Stimulated activated CD8-positive, alpha-beta memory T cell treated with anti-CD3 and anti-CD28 coated beads, Interleukin-4, amount 100 ng/mL, for 4 hours (primary cell): ENCODE measurements at places on chromosomes 5 and 9.

- no peak for DNase-seq
Measured at GRCh38 chr9:113692256-113692655, 183.9 kb upstream of the ZNF618 start.

DNA sequence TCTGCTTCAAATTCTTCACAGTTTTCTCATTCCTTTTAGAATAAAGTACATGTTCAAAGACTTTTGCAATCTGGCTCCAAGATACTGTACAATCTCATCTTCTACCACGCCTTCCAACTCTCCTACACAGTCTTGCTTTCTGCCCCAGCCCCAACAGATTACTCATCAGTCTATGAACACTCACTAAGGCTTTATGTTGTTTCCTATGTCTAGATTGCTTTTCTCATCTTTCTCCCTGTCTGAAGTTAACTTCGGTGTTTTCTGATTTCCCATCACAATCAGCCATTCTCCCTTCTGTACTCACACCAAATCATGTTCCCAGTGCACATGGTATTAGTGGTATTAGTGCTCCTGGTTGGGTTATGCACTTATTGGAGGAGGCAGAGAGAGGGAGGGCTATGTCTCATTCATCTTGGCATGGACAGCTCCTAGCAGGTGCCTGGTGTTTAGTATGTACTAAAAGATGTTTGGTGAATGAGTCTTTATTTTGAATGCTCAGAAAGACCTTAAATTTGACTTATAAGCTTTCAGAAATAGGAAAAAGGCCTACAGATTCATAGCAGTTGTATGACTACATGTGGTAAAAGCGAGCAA is 44.0 kb upstream of the ZNF608 start:
- no peak for DNase-seq

DNA sequence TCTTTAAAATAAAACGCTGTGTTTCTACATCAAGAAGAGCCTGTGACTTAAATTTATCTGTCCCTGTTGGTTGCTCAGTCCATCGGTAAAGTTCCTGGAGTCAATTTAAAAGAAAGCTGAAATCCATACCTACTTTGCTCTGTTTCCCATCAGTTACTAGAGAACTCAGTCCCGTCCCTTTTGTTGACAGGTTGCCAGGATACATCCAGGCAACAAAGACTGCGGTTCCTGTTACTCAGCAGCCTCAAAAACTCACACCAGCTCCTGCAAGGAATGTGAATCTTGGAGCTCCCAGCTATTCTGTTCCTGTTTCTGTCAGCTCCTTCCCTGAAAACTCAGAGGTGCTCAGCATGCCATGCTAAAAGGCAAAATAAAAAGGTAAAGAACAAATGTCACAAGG is at the start of gene ZNF474:
TSS of gene ZNF474 (plus strand) at position 241 of the 400 bp plus-strand sequence. CDS start 22,445 bp downstream, outside the sequence.
- DNase-seq = no peak

DNA sequence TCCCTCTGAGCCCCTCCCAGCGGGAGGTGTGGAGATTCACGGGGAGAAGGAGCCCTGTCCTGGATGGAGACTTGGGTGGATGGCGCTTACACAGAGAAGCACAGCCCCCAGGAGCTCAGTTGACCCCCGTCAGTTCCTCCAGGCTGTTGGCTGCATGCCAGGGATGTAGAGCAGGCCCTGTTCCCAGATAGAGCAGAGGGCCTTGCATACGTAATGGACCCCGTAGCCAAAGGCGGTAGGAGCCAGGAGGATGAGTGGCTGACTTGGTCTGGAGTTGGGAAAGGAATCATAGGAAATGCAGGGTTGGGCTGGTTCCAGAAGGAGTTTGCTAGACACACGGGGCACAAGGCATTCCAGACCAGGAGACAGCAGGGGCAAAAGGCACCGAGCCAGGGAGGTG is 2.5 kb downstream of the PMPCA start:
- DNase-seq = no peak

DNA sequence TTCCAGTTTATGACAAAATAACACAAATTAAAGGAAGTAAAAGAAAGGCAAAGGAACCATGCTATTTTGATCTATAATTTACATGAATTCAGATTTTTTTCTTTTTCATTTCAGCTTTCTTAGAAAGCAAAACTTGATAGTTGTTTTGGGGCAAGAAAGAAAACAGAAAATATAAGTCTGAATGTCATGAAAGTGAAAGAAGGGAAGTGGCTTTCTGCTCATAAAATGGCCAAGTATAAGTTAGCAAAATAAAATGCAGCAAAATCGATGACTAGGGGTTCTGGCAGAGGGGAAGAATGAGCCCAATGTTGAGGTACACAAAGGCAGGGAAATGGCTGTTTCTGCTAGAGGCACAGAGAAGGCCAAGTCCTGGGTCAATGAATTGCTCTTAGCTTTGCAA is 3.0 kb upstream of the IFNW1 start:
- DNase-seq = no peak

GRCh38 chr9:93891050-93891449 is 64.1 kb downstream of the BARX1 start:
- no peak for DNase-seq

DNA sequence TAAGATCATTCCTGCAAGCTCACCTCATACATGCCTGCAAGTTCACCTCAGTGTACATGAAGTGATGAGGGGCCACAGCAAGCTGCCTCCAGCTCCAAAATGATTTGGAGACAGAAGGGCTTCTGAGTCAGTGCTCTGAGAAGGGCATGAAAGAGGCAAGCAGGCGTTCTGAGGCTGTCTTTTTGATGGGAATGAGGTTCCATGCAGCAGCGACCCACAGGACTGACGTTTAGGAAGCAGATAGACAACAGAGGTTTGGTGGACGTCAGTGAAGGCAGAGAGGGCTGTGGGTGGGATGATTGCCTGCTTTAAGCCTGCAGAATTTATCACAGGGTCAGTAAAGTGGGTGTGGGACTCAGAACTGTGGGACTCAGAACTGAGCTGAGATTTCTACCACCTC is 8.9 kb upstream of the SMIM32 start:
- no peak for DNase-seq

DNA sequence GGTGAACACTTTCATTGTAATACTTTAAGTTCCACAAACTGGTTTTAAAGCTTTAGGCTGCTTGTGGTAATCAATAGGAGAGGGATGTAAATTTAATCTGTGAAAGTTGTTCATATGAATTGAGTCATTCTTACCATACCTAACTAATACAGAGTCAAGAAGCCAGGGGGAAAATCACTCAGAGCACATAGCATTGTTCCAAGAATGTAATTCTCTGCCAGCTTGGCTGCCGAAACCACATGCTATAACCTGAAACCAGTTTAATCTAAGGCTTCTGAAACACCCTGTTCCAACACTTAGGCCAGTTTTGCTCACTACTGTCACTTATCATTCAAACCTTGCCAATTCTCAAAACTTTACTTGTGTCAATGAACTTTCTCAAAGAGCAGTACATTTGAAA is 528.8 kb upstream of the GRAMD2B start:
- no peak for DNase-seq

- no peak for DNase-seq
Measured at GRCh38 chr5:136780518-136780917, 415.2 kb upstream of the TRPC7 start.

GRCh38 chr5:5018578-5018970 is 121.6 kb upstream of the ADAMTS16 start:
- DNase-seq = no peak

- no peak for DNase-seq
Measured at GRCh38 chr9:32886021-32886420, 102.7 kb downstream of the TMEM215 start.

DNA sequence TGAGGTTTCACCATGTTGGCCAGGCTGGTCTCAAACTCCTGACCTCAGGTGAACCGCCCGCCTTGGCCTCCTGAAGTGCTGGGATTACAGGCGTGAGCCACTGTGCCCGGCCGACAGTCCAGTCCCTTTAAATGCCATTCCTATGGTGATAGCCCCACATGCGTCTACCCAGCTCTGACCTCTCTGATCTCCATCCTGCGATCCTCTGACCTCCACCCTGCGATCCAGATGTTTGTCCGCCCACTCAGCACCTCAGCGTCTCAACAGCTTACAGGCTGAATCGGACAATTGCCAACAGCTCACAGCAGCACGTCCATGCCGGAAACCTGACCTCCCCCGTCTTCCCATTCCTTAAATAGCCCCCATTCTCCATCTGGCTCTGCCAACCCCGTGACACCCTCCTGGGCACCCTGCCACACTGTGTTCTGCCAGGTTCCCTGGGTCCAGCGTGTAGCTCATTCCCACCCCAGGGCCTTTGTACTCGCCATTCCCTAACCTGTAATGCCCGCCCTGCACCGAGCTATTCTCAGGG is 44.0 kb upstream of the RNU6ATAC start:
- DNase-seq = no peak

GRCh38 chr5:156019571-156020180 is 307.3 kb upstream of the SGCD start:
- no peak for DNase-seq

DNA sequence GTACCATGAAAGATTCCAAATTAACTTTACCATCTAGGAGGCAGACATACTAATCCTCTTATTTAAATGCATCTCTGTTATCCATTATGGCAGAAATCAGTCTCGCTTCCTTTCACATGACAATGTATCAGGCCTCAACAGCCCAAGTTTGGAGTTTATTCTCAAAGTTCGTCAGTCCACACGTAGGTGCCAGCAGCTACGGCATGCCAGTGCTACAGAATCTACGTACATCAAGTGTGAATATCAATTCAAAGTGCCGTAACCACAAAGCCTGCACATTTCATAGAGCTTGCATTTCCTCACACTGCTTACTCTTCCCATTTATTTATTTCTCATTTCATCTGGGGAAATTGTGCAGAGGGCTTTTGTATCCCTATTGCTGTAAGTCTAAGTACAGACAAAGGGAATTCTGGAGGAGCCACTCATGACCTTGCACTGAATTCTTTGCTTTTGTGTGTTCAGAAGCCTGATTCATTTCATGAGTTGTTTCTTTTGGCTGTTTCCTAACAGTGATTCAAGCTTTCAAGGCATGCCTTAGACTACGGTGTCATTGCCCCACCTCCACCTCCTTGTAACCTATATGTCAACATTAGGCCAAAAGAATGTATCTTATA is 10.0 kb downstream of the ENC1 start:
- no peak for DNase-seq

DNA sequence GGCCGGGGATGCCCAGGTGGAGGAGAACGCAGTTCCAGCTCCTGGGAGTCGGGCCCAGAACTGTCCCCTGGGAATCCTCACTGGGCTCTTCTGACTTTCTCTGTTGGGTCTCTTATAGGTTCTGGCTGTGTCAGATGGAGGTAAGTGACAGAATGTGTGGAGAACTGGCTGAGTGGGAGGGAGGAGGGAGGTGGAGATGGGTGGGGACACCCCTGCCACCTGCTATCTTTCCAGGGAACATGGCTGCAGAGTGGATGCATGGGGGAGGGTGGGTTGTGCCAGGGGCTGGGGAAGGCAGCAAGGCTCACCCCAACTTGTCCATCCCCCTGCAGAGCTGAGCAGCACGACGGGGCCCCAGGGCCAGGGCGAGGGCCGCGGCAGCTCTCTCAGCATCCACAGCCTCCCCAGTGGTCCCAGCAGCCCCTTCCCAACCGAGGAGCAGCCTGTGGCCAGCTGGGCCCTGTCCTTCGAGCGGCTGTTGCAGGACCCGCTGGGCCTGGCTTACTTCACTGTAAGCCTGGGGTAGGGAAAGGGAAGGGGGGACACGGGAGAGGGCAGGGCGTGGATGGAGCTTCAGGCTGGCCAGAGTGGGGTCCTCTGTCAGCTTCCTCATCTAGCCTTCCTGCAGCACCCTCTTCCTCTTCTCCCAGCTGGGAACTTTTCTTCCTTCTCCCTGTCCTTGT is 8.3 kb downstream of the RGS14 start:
- no peak for DNase-seq

DNA sequence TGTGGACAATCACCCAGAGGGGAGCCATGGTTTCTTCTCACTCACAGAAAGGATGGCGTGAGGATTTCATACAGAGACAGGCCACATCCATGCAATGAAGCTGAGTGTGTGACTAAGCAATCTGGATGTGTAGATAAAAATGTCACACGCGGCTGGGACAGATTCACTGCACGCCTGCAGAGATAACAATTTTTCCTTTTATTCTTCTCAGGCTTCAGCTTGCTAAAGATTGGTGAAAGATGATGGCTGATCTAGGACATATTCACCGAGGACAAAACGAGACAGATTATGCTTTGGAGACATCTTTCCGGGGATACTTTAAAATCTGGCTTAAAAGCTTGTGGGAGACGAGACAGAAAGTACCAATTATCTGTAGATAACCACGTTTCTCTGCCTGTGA is 313.9 kb upstream of the TRPC7 start:
- no peak for DNase-seq

DNA sequence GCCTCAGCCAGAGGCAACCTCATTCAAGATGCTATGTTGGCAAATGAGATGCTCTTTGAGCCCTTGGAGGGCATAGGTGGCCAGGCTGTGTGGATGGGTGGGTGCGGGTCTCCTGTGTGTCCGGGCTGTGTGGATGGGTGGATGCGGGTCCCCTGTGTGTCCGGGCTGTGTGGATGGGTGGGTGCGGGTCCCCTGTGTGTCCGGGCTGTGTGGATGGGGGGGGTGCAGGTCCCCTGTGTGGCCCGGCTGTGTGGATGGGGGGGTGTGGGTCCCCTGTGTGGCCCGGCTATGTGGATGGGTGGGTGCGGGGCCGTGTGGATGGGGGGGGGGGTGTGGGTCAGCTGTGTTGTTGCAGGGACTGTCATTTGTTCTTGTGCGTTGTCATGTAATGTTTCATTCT is 136.6 kb upstream of the COL5A1 start:
- DNase-seq = no peak

GRCh38 chr5:134000091-134000511 is 4.7 kb downstream of the VDAC1 start:
- no peak for DNase-seq

DNA sequence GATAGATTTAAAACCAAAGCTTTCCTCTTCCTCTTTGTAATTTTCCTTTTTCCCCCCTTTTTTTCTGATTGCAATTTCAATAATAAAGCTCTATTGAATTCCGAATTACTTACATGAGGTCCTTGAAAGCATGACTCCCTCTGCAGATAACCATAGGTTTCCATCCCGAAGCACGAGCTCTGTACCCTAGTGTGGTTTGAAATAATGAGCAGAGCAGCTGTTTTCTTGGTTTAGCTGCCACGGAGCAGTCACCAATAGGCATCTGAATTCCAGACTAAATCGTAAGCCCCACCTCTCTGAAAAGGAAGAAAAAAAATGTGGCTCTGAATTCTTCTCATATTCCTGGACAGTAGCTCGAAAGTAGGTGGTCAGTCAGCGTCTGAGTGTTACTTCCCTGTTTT is 18.5 kb upstream of the GNE start:
- no peak for DNase-seq

DNA sequence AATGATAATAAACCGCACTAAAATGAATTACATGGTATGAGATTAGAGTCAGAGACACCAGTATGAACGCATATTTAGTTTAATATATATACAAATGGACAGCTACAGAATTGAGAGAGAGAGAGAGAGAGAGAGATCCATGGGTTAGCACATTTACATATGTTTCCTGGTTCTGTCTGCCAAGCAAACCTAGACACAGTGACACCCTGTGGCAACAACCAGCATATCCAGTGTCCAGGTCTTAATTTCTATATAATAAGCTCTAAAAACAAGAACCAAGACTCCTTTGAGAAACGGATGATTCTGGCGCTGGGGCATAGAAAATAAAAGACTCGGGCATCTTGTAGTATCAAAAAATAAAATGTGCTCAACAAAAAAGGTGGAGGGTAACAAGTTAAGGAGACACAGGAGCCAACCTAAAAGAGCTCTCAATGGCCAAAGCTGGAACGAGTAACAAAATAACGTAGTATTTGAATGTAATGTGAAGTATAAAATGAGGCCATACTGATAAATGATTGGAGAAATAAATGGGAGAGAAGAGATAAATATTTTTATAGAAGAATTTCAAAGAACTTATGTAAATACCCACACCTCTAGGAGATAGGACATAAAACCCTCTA is 84.5 kb downstream of the RFX3 start:
- DNase-seq = no peak

GRCh38 chr5:89313804-89314588 is 431.0 kb upstream of the MEF2C start:
- no peak for DNase-seq
